Esophagus squamous epithelium (tissue), 5 donors: ENCODE measurements at places on chromosomes 6 and 20.

DNA sequence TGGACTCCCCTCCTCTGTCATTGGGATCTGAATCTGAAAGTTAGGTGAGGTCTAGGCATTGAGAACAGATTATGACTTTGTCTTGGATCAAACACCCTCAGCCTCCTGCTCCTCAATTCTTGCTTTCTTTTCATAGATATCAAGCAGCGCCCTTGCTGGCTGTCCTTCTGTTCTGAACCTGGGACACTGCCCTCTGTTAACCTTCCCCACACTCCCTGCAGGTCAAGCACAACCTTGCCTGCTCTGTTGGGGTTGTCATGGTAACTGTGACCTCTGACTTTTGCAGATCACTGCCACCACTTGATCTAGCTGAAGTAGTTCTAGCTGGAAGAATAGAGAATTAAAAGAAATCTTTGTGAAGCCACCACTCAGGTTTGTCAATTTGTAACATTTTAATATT is 16.4 kb upstream of the MICA start:
- DNase-seq = no peak

GRCh38 chr6:16105854-16106253 is 23.0 kb upstream of the MYLIP start:
- no peak for DNase-seq

DNA sequence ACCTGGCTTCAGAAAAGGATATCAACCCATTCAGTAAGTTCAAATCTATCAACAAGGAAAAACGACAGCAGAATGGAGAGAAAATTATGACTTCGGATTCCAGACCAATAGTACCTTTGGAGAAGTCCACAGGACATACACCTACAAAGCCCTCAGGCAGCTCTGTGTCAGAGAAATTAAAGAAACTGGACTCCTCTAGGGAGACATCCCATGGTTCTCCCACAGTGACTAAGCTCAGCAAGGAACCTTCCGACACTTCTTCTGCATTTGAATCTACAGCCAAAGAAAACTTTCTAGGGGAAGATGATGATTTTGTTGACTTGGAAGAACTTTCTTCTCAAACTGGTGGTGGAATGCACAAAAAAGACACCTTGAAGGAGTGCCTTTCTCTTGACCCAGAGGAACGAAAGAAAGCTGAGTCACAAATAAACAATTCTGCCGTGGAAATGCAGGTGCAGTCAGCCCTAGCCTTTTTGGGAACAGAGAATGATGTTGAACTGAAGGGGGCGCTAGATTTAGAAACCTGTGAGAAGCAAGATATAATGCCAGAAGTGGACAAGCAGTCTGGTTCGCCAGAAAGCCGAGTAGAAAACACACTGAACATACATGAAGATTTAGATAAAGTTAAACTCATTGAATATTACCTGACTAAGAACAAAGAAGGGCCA is 67.4 kb upstream of the HINT3 start:
- no peak for DNase-seq

DNA sequence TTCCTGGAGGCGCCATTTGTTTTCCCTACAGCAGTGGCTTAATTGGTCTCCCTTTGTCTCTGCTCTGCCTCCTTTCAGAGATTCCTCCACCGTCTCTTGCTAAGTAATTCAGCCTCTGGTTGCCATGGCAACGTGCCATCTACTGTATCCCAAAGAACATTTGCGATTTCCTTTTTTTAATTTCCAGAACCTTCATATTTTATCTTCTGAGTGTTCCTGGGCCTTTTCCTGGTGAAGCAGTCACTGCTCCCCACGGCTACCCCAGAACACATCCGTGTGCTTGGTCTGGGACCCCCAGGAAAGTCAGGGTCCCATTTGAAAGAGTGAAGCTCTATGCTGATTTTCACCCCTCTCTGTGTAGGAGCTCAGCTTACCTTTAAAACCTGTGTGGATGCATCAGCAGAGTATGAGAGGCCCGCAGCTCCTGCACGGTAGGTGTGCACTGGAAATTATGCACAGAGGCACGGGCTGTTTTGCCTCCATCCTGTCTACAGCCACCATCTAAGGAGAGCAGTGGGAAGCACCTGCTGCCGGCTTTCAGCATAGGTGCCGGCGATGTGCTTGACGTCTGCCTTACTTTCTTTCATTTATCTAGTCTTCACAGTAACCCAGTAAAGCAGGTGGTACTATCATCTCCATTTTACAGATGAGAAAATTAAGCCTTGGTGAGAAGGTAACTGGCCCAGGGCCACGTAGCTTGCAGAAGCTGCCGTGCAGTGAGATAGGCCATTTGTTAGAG is 122.8 kb downstream of the SYCP2 start:
- DNase-seq = no peak

DNA sequence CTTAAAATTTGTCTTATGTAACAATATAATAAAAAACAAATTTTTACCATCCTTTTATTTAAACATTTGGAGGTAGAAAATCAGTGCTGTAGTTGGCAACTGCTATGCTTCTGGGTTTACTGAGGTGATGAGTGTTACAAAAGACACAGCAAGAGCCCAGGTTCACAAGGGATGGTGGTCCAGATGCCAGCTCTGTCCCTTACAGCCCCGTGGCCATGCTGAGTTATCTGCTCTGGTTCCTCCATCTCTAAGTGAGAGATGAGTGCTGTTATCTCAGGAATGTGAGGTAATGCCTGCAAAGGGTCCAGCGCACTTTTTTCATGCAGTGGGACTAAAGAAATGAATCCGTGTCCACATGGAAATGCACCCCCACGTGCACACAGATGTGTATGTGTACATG is 17.8 kb downstream of the SYNDIG1 start:
- DNase-seq = no peak

- DNase-seq = no peak
Measured at GRCh38 chr6:37904590-37904989, 85.1 kb downstream of the ZFAND3 start.

DNA sequence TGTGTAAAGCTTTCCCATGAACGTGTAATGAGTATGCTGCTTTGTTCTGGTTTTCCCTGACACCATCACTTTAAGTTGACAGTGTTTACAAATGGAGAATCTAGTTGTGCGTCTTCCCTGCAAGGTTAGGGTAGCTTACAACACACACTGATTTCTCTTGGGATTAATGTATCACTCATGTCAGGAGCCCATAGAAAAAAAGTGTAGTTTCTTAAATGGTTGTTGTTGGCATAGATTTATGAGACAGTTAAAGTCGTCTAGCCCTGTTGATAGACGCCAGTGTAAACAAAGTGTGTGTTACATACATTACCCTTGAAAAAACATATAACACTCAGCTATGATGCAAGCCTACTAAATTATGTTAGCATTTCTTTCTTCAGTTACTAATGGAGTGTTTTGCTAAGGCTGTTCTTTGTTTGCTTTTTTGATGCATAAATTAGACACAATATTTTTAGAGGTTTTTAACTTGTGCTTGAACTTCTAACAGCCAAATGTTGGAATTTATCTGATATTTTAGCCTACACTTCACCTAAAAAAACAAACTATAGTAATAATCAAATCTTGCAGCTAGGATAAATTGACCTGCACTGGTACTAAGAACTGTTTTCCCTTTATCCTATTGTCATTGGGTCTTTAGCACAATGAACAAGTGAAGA is 88.6 kb downstream of the RNF217 start:
- DNase-seq = no peak

GRCh38 chr6:111485342-111485741 is 2.3 kb upstream of the REV3L start:
- DNase-seq = no peak

- no peak for DNase-seq
Measured at GRCh38 chr20:25145131-25145530, 50.4 kb upstream of the ENTPD6 start.

DNA sequence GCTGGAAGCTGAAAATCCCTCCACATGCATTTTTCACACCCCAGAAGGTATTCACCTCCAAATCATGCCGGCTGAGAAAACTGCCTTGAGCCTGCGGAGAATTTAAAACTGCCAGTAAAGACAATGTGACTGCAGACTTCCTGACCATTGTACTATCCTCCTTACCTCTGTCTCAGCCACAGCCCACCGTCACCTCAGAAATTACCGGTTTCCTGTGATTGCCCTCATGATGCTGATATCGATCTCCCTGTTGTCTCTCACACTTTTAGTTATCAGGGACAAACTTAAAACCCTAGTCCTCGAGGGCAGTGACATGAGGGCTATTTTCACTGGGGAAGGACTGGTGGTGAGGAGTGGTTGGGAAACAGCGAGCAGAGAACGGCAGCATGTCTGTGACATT is 30.2 kb upstream of the FOXQ1 start:
- no peak for DNase-seq

DNA sequence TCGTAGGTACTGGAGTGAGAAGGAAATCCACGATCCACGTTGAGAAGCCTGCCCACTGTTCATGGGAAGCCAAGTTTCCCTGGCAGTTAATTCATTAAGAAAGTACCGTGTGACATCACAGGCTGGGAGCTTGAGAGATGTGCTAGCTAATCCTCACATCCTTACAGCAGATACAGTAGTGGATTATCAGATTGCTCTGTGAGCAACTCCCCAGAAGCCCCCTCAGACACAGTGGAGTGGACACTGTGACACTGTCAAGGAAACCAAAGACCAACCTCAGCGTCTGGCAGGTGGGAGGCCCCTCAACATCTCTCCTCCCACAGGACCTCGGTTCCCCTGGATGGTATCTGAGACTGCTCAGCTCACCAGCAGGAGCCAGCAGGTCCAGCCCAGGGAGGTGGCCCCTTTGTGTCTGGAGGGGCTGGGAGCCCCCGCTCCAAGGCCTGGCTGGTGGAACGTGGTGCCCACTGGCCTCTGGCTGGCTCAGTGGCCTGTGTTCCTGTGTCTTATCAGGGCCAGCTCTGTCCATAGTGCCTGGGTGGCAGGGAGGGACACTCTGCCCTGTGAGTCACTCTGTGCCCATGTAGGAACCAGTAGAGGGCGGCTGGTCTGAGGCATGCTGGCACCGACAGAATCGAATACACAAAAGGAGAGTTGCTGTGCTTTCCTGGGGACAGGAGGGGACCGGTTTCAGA is 7.2 kb downstream of the PYGB start:
- DNase-seq = no peak

DNA sequence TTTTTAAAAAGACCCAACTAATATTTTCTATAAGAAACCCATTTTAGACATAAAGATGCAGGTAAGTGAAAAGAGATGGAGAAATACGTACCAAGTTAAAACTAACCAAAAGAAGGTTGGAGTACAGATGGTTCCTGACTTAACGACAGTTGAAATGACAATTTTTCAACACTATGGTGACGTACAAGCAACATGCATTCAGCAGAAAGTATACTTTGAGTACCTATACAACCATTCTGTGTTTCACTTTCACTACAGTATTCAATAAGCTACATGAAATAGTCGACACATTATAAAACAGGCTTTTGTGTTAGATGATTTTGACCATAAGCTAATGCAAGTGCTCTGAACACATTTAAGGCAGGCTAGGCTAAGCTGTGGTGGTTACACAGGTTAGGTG is 228.9 kb downstream of the RNGTT start:
- no peak for DNase-seq

DNA sequence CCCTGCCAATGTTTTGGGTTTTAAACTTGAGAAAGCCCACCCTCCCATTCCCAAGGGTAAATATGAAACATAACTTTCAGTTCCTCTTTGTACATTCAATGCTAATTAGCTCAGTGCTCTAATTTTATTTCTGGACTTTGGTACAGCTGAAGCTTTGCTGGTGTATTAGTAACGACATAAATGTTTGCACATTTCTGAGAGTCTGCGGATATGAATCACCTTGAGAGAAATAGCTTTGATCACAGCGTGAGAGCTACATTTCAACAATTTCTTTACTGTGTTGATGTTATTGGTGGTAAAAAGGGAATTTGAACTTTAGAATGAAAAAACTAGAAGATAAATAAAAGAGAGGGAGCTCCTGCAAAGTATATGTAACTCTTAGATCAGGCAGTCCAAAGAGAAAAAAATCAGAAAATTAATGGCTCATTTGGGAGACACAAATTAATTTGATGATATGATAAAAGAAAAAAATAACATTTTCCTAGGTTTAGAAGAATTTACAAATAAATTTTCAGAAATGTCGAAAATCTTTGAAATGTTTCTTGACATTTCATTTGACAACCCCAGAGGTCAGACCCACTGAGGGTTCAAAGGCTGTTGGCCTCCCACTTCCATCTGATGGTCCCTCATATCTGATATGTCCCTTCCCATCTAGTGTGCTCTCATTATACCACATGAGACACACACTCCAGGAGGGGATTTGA is 38.5 kb upstream of the CAP2 start:
- no peak for DNase-seq

DNA sequence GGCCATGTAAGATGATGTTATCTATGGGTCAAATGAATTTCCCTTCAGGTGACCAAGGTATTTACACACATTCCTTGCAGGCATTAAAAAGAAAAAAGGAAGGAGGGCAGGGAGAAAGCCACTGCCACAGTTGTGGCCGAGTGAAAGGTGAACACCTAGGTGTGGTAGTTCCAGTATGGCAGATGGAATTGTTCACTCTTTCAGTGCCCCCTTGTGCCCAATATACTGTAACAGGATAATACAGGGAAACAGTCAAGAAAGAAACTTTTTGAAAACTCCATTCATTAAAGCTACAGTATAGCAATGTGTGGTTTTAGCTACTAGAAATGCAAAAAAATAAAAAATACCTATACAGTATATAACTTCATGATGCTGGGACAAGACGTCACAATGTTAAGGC is 52.1 kb downstream of the BMP2 start:
- no peak for DNase-seq

DNA sequence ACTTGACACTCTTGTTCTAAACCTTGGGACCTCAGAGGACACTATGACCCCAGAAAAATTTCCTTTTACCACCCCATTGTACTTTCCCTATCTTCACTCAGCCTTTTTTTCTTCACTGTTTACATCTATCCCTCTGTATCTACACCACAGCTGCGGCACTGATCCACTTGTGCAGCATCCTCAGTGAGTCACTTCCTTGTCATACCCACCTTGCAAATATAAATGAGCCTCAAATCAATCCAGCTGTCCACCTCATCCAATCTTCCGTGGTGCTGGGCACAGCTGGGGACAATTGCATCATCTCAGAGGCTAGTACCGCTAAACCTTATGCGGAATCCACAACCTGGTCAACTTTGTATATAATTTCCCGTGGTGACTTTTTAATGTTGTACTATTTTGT is 710.5 kb downstream of the QKI start:
- DNase-seq = no peak

DNA sequence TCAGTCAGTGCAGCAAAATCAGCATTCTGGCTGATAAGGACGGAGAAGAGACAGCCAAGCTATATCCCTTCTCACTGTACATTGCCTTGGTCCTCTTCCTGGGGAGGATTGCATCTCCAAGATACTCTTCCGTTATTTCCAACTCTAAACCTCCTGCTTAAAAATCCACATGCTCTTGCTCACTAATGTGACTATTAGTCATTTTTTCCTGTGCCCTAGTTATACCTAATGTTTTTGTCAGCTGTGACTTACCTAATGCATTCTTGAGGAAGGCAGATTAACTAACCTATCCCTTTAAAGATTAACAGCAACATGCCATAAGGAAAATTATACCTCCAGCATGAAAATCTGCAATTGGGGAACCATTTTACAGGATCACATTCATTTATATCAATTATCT is 317.6 kb downstream of the BTBD9 start:
- DNase-seq = no peak

GRCh38 chr6:137848672-137849071 is 18.4 kb upstream of the TNFAIP3 start:
- no peak for DNase-seq

GRCh38 chr6:134539865-134540323 is 222.0 kb upstream of the SGK1 start:
- no peak for DNase-seq

- no peak for DNase-seq
Measured at GRCh38 chr6:142550310-142551063, 248.7 kb downstream of the ADGRG6 start.

- no peak for DNase-seq
Measured at GRCh38 chr6:90492798-90493197, 94.1 kb downstream of the MAP3K7 start.
